ENCODE measurements at places on chromosomes 2 and 18.

- DNase-seq, result no peak
Measured at GRCh38 chr2:78707776-78708386, 317.6 kb upstream of the REG3G start.

GRCh38 chr2:238119756-238120462 lies 18.6 kb upstream of the KLHL30 start:
- peak; percentile 29 for DNase-seq

- no peak for DNase-seq
Measured at GRCh38 chr18:40440088-40440487, 1514.9 kb upstream of the PIK3C3 start.

GRCh38 chr18:24600076-24600654 lies 139.7 kb downstream of the HRH4 start:
- DNase-seq, result no peak

DNA sequence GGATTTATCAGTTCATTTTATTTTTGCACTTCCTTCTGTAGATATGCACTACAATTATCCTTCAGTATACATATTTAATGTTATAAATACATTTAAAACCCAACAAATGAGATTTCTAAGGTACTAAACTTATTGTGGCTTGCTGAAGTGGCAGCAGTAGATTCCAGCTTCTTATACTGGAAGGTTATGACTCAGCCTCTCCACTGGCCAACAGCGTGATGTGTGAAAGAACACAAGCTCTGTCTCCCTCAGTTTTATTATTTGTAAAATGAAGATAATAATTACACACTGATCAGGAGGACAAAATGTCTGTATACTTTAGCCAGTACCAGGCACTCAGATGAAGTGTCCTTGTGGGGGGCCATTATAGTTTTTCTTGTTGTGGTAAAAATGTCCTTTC lies 1147.1 kb downstream of the CNTNAP5 start:
- no peak for DNase-seq

Data from Right ventricle myocardium superior (tissue), 1 donor.